ENCODE measurements at places on chromosomes 1 and 21. TPM values are rescaled to one million over a fixed set of nuclear protein-coding genes. Genes with fewer than 3 reads are reported as not detected.

- H3K27ac ChIP-seq = no peak overlapping the region
- no peaks in the 10 kb centered on the region for H3K36me3 ChIP-seq
- H3K4me3 ChIP-seq = no peak overlapping the region
- DNase-seq = no peak
- H3K4me1 ChIP-seq = peaks cover 4% of the 10 kb centered on the region
These were observed 142.7 kb upstream of the SYT6 start for GRCh38 chr1:114296413-114296812.

GRCh38 chr21:44024257-44024656, 12.1 kb downstream of the TRAPPC10 start:
- peaks cover 65% of the 10 kb centered on the region for H3K4me1 ChIP-seq
- peaks cover 3% of the 10 kb centered on the region for H3K36me3 ChIP-seq
- DNase-seq = no peak
- H3K27ac ChIP-seq = no peak overlapping the region

GRCh38 chr1:175191659-175192058, 917 bp downstream of the KIAA0040 start:
- no peaks in the 10 kb centered on the region for H3K36me3 ChIP-seq
- peak overlapping the region; percentile 80 for H3K27ac ChIP-seq
- DNase-seq = peak; percentile 40
- H3K4me1 ChIP-seq = peaks cover 47% of the 10 kb centered on the region
- H3K27me3 ChIP-seq = no peaks in the 10 kb centered on the region
- peak overlapping the region; percentile 90 for H3K4me3 ChIP-seq

DNA sequence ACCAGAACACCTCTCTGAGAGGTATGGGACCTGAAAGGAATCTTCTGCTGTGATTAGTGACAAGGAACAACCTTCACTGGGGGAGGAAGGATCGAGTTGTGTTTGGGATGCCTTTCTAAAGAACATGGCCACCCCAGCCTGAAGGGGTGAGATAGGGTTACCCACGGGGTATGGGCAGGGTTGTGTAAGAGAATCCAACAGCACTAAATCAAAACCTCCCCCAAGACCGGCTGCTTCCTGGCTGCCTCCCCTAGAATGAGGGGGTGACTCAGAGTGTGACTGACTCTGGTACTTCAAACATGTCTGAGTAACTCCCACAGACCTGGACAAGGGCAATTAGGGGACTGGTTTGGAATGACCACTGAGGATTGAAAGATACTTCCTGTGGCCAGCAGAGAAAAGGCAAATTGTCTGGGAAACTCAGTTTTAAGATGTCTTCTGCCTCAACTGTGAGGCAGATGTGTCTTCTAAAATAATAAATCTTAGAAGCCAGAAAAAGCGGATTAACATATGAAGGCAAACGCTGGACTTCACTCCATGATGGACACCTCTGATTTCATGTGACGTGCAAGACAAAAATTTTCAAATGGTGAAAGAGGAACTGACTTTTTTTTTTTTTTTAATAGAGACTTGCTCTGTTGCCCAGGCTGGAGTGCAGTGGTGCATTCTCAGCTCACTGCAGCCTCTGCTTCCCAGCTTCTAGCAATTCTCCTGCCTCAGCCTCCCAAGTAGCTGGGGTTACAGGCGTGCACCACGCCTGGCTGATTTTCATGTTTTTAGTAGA, 6.7 kb upstream of the PTPN14 start:
- no peaks in the 10 kb centered on the region for H3K27me3 ChIP-seq
- no peak overlapping the region for H3K27ac ChIP-seq
- H3K36me3 ChIP-seq = no peaks in the 10 kb centered on the region
- H3K4me3 ChIP-seq = no peak overlapping the region
- H3K4me1 ChIP-seq = no peaks in the 10 kb centered on the region

- no peak overlapping the region for H3K27ac ChIP-seq
- no peak for DNase-seq
- H3K4me3 ChIP-seq = no peak overlapping the region
- no peaks in the 10 kb centered on the region for H3K36me3 ChIP-seq
These were observed 6.9 kb downstream of the AKR1A1 start for GRCh38 chr1:45557422-45557944.

- no peaks in the 10 kb centered on the region for H3K4me1 ChIP-seq
- H3K4me3 ChIP-seq = no peak overlapping the region
- H3K27me3 ChIP-seq = no peaks in the 10 kb centered on the region
- H3K36me3 ChIP-seq = no peaks in the 10 kb centered on the region
- no peak overlapping the region for H3K27ac ChIP-seq
- no peak for DNase-seq
These were observed 28.0 kb upstream of the FOXO6 start for GRCh38 chr1:41333146-41333784.

Gene HMCN1
- not detected for polyA plus RNA-seq

Gene TPTE
- polyA plus RNA-seq = not detected

Gene RSPO1
- not detected for polyA plus RNA-seq

Gene CTSE
- not detected for polyA plus RNA-seq

Gene ABCA4
- not detected for polyA plus RNA-seq
